NCI-H1417 treated with DMSO at 0.1 percent for 48 hours (cell line): ENCODE measurements at places on chromosomes 16 and 17.

DNA sequence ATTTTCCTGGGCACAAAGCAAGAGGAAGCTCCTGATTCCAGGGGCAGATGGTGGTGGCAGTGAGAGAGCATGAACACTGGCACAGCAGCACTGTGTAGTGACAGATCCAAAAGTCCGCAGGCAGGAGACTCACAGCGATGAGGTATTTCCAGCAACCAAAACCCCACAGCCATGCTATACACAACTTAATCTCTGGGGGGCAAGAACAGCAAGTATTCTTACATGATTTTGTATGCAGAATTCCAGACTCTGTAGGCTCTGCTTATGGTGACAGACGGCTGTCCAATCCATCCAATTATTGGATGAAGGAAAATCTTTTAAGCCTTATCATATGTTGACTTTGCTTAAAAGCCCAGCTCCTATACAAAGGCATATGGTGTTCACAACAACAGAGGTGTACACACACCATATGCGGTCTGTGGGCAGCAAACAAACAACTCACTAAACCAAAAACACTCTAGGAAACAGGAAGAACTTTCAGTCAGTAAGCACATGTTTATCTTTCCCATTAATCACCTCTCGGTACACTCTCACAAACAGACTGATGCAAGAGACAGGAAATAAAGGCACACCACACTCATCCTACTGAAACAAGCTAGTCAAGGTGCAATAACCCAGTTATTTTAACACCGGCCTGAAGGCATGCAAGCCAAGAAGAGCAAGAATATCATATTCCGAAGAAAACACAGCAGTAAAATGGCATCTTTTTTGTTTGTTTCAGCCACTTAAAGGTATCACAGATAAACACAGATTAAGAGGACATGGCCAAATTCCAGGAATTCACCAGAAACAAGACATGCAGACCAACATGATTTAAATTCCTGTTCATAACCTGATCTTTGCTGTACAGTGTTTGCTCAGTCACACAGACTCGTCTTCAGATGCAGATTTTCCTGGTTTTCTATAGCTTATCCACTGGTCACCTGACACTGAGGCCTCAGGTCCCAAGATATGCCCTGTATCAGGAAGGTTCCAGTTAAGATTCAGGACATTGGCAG lies 47.8 kb downstream of the ERN1 start:
- DNase-seq = peak; percentile 48

GRCh38 chr16:27499659-27500055 lies 50.1 kb downstream of the GTF3C1 start:
- DNase-seq = no peak

- DNase-seq = no peak
Observed at GRCh38 chr17:9977180-9977575, 72.1 kb upstream of the RCVRN start.

- DNase-seq = no peak
Observed at GRCh38 chr17:71145486-71145885, 975.3 kb upstream of the SOX9 start.

DNA sequence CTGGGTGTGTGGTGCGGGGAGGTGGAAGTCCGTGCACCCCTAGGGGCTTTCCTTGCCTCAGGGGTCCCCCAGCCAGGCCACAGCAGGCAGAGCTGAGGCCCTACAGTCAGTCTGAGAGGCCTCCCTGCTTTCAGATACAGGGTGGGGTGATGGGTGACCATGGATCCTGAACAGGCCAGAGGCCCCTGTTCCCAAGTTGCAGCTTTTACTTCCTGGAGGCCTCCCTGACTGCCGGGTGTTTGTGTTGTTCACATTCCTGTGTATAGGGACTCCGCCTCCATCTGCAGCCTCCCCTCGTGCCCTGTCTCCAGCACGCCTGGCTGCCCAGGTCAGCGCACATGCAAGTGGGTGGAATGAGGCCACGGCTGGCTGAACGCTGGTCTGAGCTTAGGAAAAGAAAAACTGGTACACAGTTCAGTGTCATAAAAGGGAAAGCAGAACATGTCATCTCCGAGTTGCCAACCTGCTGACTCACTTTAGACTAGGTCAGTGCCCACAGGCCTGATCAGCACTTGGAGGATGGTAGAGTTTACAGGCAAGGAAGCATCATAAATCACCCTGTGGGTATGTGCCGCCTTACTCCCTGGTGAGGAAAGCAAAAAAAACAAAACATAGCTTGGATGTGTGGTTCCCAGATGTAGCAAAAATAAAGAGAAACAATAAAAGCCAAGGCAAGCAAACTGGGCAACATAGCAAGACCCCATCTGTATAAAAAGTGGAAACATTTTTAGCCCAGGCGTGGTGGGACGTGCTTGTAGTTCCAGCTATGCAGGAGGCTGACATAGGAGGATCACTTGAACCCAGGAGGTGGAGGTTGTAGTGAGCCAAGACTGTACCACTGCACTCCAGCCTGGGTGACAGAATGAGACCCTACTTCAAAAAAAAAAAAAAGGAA lies 6.2 kb upstream of the SLC7A6 start:
- DNase-seq = no peak

- no peak for DNase-seq
Observed at GRCh38 chr17:3594051-3594800, 15.0 kb downstream of the TRPV1 start.

DNA sequence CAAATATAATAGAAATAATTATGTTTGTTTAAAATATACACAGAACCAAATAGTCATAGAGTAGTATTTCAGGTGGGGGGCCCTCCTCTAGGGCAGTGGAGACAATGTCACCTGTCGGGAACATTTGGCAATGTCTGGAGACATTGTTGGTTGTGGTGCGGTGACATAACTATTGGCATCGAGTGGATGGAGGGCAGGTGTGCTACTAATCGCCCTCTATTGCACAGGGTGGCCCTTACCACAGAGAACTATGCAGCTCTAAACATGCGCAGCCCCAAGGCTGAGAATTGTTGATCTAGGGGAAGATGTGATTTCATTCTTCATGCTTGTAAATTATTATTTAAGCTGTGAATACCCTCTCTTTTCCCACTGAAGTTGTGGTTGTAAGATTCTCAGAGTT lies 594.0 kb downstream of the WWOX start:
- no peak for DNase-seq

GRCh38 chr17:43545383-43545632 lies 832 bp downstream of the ETV4 start:
- no peak for DNase-seq

DNA sequence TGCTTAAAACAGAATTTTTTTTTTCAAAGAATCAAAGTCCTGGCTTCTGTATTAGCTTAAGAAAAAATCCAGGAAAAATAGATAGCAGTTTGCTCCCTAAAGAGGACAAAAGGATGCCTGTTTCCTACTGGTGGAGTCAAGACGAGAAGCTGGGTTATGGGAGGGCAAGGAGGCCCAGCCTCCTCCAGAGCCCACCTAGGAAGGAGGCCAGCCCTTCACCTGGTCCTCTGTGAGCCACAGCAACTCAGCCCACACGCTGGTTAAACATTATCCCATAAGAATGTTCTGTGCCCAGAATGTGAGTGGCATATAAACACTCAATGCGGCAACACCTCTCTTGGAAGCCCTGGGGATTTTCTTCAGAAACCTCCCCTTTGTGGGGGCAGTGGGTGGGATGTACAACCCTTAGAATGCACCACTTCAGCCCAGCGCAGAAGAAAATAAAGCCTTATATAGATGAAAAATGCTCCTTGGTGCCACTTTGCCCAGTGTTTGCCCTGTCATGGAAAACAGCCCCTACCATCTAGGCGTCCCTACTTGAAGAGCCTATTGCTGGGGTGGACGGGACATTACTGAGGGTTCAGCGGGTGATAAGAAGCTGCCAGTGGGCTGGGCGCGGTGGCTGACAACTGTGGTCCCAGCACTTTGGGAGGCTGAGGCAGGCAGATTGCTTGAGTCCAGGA lies 48.0 kb downstream of the TEKT5 start:
- no peak for DNase-seq

- no peak for DNase-seq
Observed at GRCh38 chr16:66945939-66946338, 10.6 kb downstream of the CES2 start.

DNA sequence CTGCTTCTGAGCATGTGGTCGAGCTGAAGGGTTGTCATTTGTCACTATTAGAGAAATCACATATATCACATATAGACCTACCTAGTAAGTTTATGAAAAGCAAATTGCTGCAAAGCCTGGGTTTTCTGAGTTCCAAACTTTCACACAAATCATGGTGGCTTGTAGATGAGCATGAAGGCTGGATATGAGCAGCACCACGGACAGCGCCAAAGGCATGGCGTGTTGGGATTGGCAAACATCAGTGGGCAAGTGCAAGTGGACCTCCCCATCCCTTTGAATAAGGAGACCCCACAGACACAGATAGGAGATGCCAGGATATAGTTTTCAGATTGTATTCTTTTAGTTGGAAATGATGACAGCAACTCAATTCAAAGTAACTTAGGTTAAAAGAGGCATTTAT lies 77.6 kb upstream of the CACNG3 start:
- no peak for DNase-seq

DNA sequence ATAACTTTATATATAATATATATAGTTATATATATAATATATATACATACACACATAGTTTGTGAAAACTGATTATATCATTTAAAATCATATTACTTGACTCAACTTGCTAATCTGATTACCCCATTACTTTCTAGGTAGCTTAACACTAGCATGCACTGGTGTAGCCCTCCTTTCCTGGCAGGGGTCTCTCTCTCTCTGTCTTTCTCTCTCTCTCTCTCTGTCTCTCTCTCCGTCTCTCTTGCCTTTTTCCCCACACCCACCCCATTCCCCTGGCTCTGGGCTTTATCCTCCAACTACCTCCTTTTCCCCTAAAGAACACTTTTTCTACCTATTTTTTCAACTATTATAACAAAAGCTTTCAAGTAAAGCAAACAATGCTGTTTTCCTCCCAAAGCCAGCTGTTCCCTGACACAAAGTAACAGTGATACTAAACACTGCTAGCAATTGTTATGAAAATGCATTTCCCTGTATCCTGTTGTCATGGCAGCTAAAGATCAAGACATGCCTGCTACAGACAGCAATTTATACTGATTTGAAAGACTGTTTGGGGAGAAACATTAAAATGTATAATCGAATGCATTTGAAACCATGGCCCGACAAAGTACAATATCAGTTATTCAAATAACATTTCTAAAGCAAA lies 89.4 kb downstream of the CHD9NB start:
- DNase-seq = no peak

DNA sequence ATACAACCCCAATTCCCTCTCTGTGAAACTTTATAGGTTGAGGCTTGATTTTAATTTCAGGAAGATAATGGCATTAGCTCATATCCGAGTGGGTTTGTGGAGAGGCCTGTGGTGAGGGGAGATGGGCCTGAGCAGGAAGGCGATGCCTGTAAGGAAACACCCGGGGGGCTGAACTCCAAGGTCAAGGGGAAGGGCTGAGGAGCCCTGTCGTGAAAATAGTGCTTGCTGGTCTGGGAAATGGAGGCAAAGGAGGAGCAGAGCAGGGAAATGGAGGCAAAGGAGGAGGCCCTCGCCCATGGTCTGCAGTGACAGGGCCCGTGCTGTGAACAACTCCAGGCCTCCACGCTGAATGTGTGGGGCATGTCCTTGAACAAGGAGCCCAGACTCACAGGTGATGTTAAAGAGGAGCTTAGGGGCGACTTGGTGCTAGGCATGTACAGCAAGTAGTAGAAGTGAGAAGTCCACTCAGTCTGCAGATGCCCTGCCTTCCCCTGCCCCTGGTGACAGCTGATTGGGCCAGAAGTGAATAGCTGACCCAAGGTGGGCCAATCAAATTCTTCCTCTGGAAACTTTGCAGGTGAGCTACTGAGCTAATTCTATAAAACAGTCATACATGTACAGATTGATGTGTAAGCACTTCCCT lies 38.1 kb downstream of the MRPS23 start:
- peak; percentile 80 for DNase-seq

- no peak for DNase-seq
Observed at GRCh38 chr17:53492532-53492931, 330.2 kb upstream of the KIF2B start.

- DNase-seq = peak; percentile 19
Observed at GRCh38 chr17:42937712-42938596, 26.3 kb downstream of the AARSD1 start.

- no peak for DNase-seq
Observed at GRCh38 chr17:4219241-4219640, 44.5 kb downstream of the ANKFY1 start.

DNA sequence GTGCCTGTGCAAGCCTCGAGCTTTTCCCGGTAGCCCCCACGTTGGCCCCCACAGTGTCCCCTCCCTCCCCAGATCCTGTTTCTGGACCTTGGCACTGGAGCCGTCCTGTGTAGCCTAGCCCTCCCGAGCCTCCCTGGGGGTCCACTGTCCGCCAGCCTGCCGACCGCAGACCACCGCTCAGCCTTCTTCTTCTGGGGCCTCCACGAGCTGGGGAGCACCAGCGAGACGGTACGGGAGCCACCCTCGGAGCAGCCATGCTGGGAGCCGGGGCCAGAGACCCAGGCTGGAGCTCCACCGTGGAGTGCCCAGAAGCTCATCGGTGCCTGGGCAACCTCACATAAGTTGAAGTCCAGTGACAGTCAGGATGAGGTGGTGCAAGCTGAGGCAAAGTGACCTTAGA lies 11.8 kb downstream of the RGS11 start:
- DNase-seq = no peak

DNA sequence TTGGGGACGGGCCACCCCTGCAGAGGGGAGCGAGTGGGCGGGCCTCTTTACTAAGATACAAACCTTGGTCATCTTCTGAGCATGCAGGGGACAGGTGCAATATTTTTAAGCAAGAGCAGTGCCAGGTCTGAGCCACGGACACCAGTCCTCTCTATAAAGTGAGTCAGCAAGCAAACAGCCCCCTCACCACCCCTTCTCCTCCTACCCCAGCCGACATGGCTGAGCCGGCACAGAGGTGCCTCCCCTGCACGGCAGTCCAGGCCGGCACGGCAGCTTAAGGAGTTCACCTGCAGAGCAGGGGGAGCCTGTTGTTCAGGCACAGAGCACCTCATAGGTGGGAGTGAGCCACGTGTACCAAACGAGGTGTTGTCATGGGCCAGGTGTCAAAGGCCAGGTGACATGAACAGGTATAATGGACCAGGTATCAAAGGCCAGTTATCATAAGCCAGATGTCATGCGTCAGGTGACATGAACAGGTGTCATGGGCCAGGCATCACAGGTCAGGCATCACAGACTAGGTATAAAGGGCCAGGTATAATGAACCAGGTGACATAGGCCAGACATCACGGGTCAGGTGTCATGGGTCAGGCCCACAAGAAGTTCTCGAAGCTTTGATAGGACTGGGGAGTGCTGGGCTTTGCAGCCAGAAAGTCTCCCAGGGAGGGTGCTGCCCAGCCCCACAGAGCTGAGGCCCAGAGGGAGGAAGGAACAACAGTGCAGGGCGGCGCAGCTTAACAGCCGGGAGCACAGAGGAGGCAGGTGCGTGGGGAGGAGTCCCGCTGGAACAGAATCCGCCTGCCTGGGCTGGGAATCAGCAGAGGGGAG lies 42.6 kb upstream of the ZNF469 start:
- DNase-seq = no peak

- no peak for DNase-seq
Observed at GRCh38 chr17:69069226-69069750, 8.6 kb upstream of the ABCA9 start.
